ENCODE measurements at places on chromosomes 7 and 10.

DNA sequence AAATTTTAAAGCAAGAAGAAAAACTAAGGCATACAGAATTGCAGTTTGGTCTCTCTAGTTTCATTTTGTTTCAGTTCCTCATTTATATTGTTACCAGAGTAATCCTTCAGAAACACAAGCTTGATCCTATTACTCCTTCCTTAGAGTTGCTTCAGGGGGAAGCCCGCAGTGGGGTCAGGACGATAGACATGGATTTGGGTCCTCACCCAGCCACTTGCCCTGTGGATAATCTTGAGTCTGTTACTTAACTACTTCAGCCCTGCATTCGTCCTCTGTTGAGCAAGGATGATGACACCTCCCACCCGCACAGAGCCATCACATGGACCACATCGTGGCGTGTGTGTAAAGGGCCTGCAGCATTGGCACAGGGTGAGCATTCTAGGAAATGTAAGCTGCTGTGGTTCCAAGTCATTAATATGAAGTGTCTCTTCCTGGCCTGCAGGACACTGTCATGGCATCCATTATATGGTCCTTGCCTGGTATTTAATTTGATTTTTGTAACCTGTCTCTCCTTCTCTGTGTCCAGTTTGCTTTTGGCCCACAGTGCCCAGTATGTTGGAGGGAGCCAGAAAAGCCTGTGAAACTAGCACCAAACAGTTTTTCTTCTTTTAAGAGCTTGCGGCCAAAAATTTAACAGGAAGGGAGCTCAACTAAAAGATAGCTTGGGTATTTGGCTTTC, 111.2 kb downstream of the EEPD1 start:
- peak; percentile 71 for DNase-seq

GRCh38 chr10:65423043-65423442, 1502.8 kb upstream of the LRRTM3 start:
- DNase-seq: no peak

DNA sequence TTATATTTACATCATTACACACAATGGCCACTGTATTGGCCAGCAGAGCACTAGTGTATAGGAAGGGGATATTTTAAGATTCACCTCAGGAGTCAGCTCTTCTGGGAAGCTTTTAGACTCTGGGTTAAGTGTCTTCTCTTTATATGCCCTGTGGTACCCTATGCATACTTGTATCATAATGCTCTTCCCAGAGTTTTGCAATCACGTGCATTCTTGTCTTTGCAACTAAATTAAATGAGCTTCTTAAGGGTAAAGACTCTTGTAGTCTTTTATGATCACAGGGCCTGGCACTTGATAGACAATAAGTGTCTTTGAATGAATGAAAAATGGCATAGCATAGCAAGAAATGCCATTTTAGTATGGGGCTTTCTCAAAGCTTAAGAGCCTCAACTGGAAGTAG, 35.4 kb upstream of the ARMS2 start:
- no peak for DNase-seq

- DNase-seq: no peak
Observed at GRCh38 chr10:110502851-110503301, 5.2 kb downstream of the DUSP5 start.

DNA sequence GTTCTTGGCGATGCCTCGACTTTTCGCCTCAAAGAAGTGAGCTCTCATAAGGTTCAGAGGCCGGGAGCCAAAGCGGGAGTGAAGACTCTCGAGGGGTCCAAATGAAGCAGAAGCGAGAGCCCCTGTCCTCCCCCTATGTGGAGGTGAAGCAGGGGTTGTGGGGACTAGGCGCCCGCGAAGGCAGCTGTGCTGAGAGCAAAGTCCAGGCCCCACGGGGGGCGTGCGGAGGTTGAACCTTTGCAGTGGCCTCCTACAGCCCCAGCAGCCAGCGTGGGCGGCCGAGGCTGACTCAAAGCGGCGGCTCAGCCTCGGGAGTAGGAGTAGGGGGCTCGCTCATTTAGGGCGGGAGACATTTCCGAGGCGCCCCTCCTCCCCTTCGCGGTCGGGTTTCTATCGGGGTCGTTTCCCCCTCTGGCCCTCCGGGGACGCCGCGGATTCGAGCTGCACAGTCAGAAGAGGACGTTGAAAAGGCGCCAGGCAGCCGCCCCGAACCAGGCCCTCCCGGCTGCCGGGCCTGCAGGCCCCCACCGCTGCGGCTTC, 553 bp upstream of the ADD3 start:
- DNase-seq: no peak

GRCh38 chr10:662223-662605, 27.3 kb downstream of the DIP2C start:
- DNase-seq: no peak

DNA sequence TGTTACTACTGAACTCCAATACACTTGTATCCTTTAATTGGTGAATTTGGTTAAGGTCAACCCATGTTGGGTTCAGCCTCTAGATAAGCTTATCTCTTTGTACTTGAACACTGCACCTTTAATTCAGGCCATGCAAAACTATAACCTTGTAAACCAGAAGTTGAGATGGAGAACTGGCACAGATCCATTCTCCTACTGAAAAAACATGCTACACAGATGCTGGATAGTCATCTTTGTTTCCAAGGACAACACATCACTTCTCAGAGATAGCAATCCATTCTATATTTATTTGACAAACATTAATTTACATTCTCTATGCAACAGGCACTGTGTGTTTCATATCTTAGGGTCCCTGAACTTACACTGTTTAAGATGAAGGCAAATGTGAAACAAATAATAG, 2.9 kb upstream of the CDK14 start:
- no peak for DNase-seq

GRCh38 chr7:1665549-1666316, 4.3 kb upstream of the ELFN1 start:
- DNase-seq: peak; percentile 36

DNA sequence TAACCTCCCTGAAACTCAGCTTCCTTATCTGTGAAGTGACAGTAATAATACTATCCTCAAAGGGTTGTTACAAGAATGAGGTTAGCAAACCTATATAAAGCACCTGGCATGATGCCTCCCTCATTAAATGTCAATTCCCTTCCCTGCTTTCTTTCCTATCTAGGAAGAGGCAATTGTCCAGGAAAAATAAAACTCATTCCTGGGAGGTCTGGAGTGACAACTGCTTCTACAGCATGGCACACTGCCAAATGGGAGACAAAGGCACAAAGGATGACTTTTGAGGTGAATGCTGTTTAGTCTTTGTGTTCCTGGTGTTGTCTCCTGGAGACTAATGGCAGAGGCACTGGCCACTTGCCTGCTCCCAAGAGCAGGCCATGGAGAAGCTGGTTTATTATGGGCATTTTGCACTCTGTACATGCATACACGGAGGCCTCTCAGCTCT, 32.2 kb upstream of the PDE1C start:
- no peak for DNase-seq

DNA sequence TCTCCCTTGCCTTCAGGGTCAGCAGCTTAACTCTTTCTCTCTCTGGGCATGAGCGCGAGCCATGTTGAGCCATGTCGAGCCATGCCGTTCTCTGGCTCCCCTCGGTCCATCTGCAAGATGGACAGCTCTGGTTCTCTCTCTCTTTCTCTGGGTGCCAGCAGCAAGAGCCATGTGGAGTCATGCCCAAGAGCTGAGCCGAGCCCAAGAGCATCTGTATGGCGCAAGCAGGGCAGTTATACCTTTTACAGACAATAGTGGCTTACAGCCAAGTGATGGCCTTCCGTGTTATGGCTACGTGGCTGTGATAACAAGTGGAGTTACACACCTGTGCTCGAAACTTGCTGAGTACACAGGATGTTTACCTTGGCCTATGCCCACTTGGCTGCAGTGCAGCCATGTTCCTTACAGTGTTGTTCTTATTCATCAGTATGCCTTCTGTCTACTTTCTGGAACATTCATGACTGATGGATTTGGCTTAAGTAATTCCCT, 327.7 kb downstream of the GLRX3 start:
- no peak for DNase-seq

DNA sequence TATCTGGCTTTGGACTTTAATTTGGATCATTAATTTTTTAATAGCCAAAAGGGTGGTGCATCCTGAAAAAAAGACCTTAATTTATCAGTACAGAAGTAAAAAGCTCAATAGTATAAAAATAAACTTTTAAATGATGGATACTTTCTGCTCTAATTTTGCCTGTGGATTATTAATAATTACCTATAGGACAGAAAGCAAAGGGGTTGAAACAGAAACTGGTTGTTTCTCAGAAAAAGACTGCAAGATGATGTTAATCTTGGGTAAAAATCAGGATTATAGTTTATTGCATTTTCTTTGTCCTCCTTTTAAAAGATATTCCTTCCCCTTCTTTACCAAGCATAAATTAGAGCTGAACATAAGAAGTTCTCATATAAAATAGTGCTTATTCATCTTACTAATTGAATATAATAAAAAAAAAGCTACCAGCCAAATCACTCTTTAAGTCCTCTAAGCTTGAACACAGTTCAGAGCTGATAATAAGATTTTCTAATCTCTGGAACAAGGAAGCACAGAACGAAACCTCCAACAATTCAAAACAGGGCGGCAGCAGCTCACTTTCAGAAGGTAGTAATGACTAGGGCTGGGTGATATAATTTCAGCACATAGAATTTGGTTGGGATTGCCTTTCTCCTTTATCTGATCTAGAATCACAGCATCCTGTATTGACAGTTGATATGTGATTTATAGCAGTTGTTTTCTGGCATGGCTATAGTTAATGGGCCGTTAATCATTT, 8.1 kb upstream of the GPR85 start:
- no peak for DNase-seq

- DNase-seq: no peak
Observed at GRCh38 chr10:126663328-126663727, 7.2 kb downstream of the C10orf90 start.

DNA sequence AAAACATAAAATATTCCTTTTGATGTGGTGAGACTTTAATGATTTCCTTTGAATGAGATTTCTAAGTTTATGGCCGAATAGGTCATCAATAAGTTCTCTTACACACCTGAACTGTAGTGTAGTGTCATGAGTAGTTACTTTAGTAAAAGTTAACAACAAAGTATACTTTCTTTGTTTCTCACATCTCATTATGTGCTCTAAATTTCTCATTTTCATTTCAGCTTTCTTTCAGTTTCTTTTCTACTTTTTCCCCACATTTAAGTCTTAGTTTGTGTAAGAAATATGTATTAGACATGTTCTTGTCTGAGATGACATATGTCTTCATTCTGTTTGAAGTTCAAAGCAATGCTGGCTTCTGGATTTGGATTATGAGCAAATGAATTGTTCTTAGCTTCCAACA, 348.1 kb downstream of the ANKRD7 start:
- no peak for DNase-seq

GRCh38 chr7:120856621-120857352, 1.2 kb downstream of the TSPAN12 start:
- peak; percentile 48 for DNase-seq

GRCh38 chr10:133255323-133255722, 17.7 kb downstream of the VENTX start:
- no peak for DNase-seq

DNA sequence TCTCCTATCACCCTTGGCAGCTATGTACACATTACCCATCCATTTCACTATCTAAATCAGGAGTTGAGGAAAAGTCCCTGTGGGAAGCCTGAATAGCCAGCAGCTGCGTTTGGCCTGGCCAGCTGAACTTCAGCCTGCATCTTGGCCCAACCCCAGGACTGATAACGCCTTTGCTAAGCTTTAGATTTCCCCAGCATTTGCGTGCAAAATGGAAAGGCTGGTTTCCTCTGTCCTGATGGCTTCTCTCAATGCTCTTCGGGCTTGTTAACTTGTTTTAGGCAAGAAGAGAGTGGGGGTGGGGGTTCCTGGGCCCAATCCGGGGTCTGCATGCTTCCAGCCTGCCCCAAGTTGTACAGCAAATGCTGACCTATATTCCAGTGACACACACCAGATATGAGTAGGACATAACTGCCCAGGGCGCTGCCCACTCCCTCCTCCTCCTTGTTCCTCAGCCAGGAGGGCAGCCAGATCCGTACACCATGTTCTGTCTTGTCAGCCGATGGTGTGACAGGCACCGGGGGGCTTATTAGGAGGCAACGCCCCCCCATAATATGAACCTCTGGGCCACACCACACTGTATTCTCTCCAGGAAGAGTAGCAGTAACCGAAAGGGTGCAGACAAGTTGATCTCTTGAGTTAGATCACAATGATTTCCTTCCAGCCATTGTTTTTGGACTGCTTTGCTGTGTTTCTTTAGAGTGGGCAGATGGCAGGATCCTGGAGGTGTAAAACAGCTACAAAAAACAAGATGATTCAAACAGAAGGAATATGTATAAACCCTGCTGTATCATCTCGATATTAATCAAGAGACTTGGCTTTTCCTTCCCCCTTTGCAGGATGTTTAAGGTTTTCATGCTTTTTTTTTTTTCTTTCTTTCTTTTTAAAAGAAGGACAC, 339.0 kb downstream of the RNLS start:
- peak; percentile 46 for DNase-seq

DNA sequence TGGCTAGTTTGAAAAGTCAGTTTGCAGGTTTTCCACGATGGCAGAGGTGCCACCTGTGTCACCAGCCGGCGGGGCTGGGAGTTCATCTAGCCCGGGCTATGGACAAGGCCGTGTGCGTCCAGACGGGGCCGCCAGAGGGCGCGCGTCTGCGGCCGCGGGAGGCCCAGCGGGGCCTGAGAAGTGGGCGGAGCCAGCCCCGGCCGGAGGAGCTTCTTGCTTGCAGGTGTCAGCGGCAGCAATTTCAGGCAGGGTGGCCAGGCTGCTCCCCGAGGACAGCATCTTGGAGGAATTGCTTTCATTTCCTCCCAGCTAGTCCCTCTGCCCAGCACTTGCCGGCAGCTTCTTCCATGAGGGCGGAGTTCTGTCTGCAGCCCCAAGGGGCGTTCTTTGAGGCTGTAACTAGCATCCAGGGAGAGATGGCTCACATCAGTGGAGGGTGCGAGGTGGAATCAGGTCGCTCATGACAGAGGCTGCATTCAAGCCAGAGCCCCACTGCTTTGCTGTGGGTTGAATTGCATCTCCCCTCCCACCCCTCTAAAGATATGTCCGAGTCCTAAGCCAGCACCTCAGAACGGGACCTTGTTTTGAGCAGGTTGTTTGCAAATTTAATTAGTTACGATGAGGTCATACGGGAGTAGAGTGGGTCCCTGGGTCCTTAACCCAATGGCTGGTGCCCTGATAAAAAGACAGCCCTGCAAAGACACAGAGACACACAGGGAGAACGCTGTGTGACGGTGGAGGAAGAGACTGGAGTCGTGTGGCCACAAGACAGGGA, 85.9 kb upstream of the MKI67 start:
- peak; percentile 94 for DNase-seq

GRCh38 chr10:58955615-58956014, 220.8 kb upstream of the PHYHIPL start:
- DNase-seq: no peak

- DNase-seq: peak; percentile 23
Observed at GRCh38 chr7:282621-283020, 7.3 kb upstream of the FOXL3 start.

- DNase-seq: no peak
Observed at GRCh38 chr7:51230723-51231122, 85.9 kb downstream of the COBL start.

- DNase-seq: no peak
Observed at GRCh38 chr10:33099748-33100147, 141.7 kb upstream of the ITGB1 start.

GRCh38 chr7:28165961-28166955, 14.3 kb downstream of the JAZF1 start:
- no peak for DNase-seq

GRCh38 chr7:132703742-132704141, 127.5 kb upstream of the PLXNA4 start:
- no peak for DNase-seq

- no peak for DNase-seq
Observed at GRCh38 chr10:132774902-132775863, 10.8 kb downstream of the NKX6-2 start.
